ENCODE measurements at places on chromosomes 3 and 15. TPM values are rescaled to one million over a fixed set of nuclear protein-coding genes. Genes with fewer than 3 reads are reported as not detected.

Gene FANCD2
- 31.7 TPM for total RNA-seq

- DNase-seq: no peak
Observed at GRCh38 chr15:48939648-48940047, 24.1 kb downstream of the SHC4 start.

- no peak for DNase-seq
Observed at GRCh38 chr3:127043731-127044510, 61.0 kb downstream of the PLXNA1 start.

DNA sequence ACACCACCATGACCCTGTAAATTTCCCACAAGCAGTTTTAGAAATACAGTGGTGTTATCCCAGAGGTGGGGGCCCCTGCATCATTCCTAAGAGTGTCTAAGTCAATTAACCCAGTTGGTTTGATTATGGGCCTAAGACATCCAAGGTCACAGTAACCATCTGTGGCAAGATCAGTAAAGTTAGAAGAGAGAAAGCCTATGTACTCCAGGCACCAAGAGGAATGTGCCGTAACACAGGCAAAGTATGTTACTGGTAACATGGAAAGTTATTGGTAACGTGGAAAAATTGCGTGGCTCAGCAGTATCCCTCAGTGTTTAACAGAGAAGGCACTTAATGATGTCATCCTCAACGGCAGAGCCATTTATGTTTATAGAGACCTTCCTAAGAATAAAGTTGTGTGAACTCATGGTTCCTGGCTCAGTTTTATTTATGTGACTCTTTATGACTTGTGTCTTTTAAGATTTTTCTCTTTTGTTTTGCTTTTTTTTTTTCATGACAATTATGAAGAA lies 144.1 kb upstream of the RASGRP1 start:
- no peak for DNase-seq

GRCh38 chr3:109899925-109900324 lies 562.6 kb upstream of the DPPA4 start:
- DNase-seq: no peak
